GM23248 (cell line): ENCODE measurements at places on chromosomes 5 and 9. TPM values are rescaled to one million over a fixed set of nuclear protein-coding genes. Genes with fewer than 3 reads are reported as not detected.

SHISAL2B gene
- not detected in 2 replicates for total RNA-seq

- no peak for DNase-seq
- H3K4me3 ChIP-seq: no peak overlapping the region
- H3K27me3 ChIP-seq: no peaks in the 10 kb centered on the region
- H3K4me1 ChIP-seq: peaks cover 12% of the 10 kb centered on the region
- H3K27ac ChIP-seq: no peak overlapping the region
- no peaks in the 10 kb centered on the region for H3K36me3 ChIP-seq
Observed at GRCh38 chr9:108212184-108212583, 643.6 kb downstream of the ACTL7B start.

GABRA6 gene
- total RNA-seq: not detected in 2 replicates

DMGDH gene
- total RNA-seq: 0.38 and 1.6 TPM in 2 replicates

PRR16 gene
- 32.5 and 33.0 TPM in 2 replicates for total RNA-seq

KIF24 gene
- total RNA-seq: 1.1 and 1.6 TPM in 2 replicates

MYOT gene
- not detected in 2 replicates for total RNA-seq

DNA sequence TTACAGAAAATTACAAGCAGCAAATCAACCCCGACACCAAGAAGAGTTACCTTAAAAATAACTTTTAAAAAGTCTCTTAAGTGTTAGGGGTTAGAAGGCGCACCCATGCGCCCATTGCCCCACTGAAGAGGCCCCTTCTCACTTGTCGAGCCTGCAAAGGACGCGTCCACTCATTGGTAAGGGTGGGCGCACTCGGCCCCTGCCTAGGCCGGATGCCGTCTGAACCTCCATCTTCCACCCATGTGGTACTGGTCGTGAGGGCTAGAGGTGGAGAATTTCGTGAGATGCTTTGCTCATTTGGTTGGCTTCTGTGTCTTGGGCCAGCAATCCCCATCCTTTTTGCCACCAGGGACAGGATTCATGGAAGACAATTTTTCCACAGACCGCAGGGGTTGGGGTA lies 27.5 kb upstream of the LRRC14B start:
- H3K36me3 ChIP-seq: no peaks in the 10 kb centered on the region
- DNase-seq: no peak
- H3K27ac ChIP-seq: no peak overlapping the region
- no peaks in the 10 kb centered on the region for H3K27me3 ChIP-seq
- H3K4me1 ChIP-seq: peaks cover 20% of the 10 kb centered on the region

DNA sequence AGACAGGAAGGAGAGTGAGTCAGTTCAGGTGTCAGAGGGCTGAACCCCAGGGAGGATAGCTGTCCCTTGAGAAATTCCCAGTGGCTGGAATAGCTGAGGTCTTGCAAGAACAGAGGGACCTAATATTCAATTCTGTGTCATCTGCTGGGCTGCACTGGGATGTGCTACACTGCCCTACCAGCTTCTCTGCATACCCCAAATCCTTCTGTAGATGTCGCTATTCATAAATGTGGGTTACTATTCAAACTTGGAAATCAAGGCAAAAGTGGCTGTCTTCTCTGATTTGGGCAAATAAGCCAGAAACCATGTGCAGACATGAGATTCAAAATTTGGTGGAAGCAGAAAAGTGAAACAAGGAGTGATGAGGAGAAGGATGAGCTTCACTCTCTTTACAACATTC lies 16.3 kb downstream of the TNFSF8 start:
- DNase-seq: peak; percentile 41
- no peak overlapping the region for H3K27ac ChIP-seq
- no peak overlapping the region for H3K4me3 ChIP-seq
- H3K27me3 ChIP-seq: 0 out of 2 replicates have a peak, but pooled peaks cover 3% of the 10 kb centered on the region
- no peaks in the 10 kb centered on the region for H3K36me3 ChIP-seq

SPATA9 gene
- 0.22 TPM in 1 of 2 replicates, not detected in the other for total RNA-seq

- H3K4me3 ChIP-seq: peak overlapping the region; percentile 24; the same call in 1 of the 2 replicates
- DNase-seq: peak; percentile 53
- peaks cover 91% of the 10 kb centered on the region for H3K4me1 ChIP-seq
- peaks cover 3% of the 10 kb centered on the region; the same call in 1 of the 2 replicates for H3K36me3 ChIP-seq
Observed at GRCh38 chr5:72134226-72134899, 27.1 kb downstream of the MAP1B start.

CDKN2B-AS1 gene
- total RNA-seq: 1.3 and 4.1 TPM in 2 replicates

- H3K4me1 ChIP-seq: no peaks in the 10 kb centered on the region
- H3K27ac ChIP-seq: no peak overlapping the region
- no peaks in the 10 kb centered on the region for H3K36me3 ChIP-seq
- H3K4me3 ChIP-seq: no peak overlapping the region
- DNase-seq: no peak
Observed at GRCh38 chr5:173736923-173737412, 120.5 kb upstream of the BOD1 start.

DNA sequence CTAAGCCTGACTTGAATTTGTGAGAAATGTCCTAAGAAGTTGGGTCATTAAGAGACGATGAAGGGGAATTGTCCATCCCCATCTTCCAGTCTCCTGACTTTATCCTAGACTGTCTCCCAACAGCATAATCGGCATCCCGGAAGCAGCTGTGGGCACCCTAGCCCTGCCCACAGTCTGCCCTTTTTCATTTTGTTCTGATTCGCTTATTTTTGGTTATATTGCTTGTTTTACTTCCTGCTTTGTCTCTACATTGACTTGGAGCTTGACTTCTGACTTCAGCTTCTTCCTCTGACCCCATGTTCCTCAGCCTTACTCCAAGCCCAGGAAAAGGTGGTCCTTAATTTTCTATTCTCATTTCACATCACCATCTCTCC lies 41.8 kb downstream of the UGCG start:
- H3K4me1 ChIP-seq: peaks cover 35% of the 10 kb centered on the region
- peaks cover 42% of the 10 kb centered on the region for H3K36me3 ChIP-seq
- peak overlapping the region; percentile 45 for H3K27ac ChIP-seq
- no peaks in the 10 kb centered on the region for H3K27me3 ChIP-seq

- no peaks in the 10 kb centered on the region for H3K27me3 ChIP-seq
- no peak overlapping the region for H3K27ac ChIP-seq
- no peaks in the 10 kb centered on the region for H3K4me1 ChIP-seq
- DNase-seq: no peak
- H3K4me3 ChIP-seq: no peak overlapping the region
Observed at GRCh38 chr5:31090467-31090866, 103.0 kb upstream of the CDH6 start.

C5orf52 gene
- not detected in 2 replicates for total RNA-seq

CSF2 gene
- total RNA-seq: not detected in 2 replicates

NFIL3 gene
- 10.6 and 11.3 TPM in 2 replicates for total RNA-seq

- peak; percentile 88 for DNase-seq
- peaks cover 60% of the 10 kb centered on the region for H3K4me1 ChIP-seq
- H3K36me3 ChIP-seq: no peaks in the 10 kb centered on the region
- H3K4me3 ChIP-seq: no peak overlapping the region
- H3K27me3 ChIP-seq: no peaks in the 10 kb centered on the region
- peak overlapping the region; percentile 87 for H3K27ac ChIP-seq
Observed at GRCh38 chr5:31361234-31361633, 167.7 kb downstream of the CDH6 start.

DNA sequence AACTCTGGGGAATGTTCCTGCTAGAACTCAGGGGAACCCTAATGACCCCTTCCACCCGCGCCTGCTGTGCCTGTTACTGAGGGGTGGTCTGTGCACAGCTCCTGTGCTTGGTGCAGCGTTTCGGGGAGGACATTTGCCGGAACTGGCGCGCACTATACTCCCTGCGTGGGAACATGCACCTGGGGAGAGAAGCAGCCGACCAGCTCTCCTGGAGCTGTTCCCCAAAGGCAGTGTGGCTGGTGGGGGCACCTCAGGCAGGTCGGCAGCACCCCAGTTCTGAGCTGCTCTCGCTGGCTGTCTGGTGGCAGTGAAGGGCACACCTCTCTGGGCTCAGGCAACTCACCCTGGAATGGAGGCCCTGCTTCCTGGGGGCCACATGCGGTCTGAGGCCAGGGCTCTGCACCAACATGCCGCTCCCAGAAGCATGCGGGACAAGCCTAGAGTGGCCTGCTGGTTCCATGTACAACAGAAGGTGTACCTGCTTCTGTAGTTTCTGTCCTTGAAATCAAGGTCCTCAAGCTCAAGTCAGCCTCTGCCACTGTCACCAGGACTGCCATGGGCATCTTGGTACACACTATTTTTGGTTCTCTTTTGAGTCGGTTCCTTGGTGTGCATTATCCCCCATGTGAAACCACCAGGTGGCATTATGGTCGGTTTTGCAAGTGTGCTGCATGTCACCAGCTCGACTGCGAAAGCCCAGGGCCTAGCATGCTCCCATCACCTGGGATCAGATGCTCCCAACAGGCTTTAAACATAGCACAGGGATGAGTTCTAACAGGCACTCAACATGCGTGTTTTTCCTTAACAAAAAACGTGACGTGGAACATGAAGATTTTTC lies 7.8 kb upstream of the MRNIP start:
- peaks cover 7% of the 10 kb centered on the region; the same call in 1 of the 2 replicates for H3K36me3 ChIP-seq
- no peak overlapping the region for H3K27ac ChIP-seq
- H3K27me3 ChIP-seq: no peaks in the 10 kb centered on the region
- no peaks in the 10 kb centered on the region for H3K4me1 ChIP-seq
- H3K4me3 ChIP-seq: no peak overlapping the region
- DNase-seq: no peak

DNA sequence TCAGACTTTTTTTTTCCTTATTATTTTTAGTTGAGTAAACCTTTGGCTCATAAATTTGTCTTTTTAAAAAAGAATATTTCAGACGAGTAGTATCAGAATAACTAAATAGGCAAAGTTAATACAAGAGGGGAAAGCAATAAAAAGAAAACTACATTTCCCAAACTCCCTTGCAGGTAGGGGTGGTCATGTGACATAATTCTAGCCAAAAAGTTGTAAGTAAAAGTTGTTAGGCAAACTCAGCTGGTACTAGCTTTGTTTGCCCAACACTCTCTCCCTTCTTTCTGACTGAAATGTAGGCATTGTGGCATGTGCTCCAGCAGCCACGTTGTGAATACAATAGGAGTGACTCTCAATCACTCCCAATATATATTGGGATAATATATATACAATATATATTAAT lies 20.9 kb downstream of the GIN1 start:
- no peaks in the 10 kb centered on the region for H3K27me3 ChIP-seq
- H3K27ac ChIP-seq: no peak overlapping the region
- DNase-seq: peak; percentile 4
- no peak overlapping the region for H3K4me3 ChIP-seq
